Stimulated activated CD4-positive, alpha-beta T cell treated with anti-CD3 and anti-CD28 coated beads, Interleukin-4, amount 100 ng/mL, for 1 hour (primary cell): ENCODE measurements at places on chromosomes 3 and 15.

DNA sequence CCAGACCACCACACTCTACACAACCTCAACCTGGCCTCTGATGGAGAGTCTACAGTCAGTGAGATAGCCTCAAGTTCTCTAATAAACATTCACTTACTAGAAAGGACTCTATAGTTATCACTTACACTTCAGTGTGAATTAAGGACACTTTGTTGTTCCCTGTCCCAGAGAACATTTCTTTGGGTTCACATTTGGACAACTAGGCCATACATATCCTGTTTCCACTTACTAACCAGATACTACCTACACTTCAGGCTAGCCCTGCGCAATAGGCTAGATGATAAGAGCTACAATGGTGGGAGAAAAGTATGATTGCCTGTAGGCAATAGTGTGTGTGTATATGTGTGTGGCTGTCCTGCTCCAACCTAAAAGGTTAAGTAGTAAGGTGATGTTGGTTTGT, 72.7 kb downstream of the TP63 start:
- DNase-seq, result no peak

DNA sequence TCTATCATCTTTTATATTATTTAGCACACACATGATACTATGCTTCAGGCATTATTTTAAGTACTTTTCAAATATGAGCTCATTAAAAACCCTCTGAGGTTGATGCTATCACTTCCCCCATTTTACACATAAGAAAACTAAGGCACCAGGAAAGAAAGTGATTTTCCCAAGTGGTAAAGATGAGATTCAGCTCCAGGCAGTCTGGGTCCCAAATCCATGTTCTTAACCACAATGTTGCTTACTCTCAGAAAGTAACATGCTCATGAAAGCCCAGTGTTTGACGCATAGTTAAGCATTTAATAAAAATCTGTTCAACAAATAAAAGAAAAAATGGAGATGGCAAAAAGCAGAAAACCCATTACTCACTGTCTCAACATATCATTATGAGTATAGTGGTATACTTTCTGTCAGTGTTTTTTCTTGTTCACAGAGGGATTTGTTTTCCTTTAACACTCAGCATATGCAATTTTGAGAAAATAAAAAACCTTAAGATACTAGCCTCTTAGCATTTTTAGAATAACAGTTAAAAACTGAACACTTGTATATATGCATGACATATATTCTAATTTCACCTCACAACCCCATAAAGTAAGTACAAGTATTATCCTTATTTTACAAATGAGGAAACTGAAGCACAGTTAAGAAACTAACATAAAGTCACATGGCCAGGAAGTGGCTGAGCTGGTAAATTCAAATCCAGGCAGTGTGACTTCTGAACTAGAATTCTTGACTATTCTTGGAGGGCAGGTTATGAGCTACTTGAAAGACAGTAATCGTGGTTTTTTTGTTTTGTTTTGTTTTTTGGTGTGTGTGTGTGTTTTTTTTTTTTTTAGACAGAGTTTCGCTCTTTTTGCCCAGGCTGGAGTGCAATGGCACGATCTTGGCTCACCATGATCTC, 10.4 kb downstream of the PEAK1 start:
- no peak for DNase-seq

DNA sequence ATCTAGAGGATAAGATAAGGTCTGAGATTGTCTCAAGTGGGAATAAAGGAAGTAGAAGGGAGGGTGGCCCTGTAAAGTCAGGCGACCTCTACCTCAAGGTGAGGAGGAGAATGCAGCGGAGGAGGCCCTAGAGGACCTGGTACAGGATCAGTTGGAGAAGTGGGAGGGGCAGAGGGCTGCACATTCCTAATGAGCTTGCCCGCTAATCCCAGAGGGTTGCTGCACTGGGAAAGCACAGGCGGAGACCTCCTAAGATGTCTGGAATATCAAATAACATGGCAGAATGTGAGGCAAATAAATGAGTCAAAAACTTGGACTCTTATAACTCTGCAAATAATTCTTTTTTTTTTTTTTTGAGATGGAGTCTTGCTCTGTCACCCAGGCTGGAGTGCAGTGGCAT, 30.2 kb upstream of the VPS8 start:
- no peak for DNase-seq

DNA sequence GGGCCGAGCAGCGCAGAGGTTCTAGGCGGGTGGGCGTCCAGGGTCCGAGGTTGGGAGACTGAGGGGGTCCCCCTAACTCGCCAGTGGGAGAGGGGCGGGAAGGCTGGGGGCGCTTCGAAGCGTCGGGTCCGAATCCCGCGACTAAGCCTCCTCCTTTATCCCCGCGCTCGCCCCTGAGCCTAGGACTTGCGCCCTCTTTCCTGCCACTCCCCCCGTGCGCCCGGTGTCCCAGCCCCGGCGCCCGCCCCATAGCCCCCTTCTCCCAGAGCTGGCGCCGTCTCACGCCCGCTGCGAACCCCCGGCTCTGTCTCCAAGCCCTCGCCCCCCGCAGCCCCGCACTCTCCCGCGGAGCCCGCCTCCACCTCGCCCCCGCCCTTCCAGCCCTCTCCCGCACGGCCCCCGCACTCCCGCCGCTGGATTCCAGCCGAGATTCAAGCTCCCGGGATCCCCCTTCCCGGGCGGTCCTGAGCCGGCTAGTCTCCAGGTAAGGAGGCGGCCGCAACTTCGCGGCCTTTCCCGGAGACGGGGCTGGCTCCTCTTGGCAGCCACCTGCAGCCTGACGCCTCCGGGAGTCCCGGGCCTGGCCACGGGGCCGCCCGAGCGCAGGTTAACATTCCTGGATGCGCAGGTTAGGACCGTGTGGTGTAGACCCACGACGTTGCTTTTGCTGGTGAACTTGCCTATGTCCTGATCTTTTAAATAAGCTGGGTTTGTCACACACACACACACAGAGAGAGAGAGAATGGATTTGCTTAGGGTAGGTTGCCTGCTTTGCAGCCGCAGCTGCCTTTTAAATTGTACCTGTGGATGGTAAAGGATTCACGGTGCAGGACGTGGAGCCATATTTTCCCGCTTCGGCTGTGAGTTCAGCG, 563 bp downstream of the PXYLP1 start:
- DNase-seq, result peak; percentile 36

GRCh38 chr3:185572183-185572582, 13.9 kb upstream of the SENP2 start:
- no peak for DNase-seq

DNA sequence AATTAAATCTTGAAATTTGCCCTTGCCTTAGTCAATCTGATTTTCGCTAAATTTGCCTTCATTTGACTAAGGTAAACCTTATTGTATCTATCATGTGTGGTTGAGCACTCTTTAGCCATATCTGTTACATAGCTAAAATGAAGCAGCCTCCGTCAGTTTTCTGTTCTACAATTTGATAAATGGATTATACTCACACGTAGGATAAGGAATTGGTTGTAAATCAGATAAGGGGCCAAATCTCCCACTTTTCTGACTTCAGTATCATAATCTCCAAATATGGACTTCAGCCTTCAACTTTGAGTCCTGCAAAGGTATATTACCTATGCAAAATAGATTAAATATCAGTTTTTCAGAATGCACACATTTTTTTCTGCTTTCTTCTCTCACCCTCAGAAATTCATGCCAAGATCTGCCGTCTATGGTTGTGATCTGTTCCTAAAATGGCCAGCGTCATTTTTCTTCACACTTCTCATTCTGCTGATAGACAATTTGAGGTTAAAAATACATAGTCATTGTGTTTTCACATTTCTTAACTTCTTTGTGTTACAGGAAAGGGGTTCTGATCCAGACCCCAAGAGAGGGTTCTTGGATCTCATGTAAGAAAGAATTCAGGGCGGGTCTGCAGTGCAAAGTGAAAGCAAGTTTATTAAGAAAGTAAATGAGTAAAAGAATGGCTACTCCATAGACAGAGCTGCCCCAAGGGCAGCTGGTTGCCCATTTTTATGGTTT, 36.9 kb downstream of the RAB8B start:
- no peak for DNase-seq
